ENCODE measurements at places on chromosomes 5 and 9.

DNA sequence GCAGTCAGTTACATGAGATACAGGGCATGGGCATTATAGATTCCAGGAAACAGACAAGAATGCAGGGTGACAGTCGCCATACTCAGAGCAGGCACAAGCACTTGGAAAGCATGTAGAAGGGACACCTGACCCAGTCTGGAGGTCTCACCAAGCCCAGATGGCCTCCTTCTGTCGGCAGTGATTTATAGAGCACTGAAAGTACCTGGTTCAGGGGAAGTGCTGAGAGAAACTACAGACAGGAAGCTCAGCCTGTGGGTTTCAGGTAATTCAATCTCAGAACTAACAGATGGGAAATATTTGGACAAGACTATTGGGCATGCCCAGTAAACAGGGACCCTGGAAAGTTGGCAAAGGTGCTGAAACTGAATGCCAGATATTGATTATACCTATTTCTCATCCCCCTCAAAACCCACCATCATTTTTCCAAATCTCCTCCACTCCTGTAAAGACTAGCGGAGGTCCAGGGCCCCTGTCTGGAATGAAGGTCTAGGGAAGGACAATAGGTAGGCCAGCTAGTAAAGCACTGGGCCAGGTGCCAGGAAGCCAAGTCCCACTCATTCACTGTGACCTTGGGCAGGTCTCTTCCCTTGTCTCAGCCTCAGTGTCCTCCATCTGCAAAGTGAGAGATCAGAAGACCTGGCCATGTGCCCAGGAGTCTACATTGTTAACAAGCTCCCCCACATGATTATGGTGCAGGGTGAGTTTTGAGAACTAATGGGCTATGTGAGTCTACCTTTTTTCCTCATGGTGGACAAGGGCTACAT is 26.9 kb downstream of the KLHL3 start:
- DNase-seq = no peak

DNA sequence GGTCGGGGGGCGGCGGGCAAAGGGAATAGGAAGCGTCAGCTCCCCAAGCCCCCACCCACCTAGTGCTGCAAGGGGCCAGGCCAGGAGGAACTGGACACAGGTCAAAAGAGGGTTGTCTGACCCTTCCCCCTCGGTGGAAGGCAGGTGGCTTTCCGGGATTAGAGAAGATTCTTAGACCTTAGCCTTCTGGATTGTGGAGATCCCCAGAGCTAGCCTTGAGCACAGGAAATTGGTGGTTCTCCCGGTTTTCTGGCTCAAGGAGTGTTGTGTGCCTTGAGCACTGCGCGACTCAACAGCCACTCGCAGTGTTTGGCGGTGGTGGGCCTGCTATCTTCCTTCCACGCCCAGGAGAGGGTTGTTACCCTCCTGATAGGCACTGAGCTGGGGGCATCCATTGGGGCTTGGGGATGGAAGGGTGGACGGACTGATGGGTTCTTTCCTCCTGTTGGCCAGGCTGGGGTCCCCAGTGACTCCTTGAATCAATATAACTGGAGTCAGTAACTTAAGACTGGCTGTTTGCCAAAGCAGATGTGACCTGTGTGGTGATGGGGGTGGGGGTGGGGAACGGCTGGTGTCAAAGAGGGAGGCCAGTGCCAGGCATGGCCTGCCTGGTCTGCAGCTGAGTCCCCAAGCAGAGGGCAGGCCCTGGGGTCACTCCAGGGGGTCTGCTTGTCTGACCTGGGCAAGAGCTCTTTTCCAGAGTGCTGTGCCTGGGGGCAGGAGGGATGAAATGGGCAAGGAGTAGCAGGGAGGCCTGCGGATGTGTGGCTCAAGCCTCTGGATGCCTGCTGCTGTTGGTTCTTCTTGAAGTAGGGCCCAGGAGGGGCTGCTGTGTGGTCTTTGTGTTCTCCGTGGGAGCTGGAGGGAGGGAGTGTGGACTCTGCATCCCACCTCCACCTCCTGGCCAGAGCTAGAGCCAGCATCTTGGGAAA is 2.1 kb downstream of the FGF18 start:
- no peak for DNase-seq

- DNase-seq = no peak
Observed at GRCh38 chr5:76821136-76821535, 2.3 kb downstream of the F2RL1 start.

DNA sequence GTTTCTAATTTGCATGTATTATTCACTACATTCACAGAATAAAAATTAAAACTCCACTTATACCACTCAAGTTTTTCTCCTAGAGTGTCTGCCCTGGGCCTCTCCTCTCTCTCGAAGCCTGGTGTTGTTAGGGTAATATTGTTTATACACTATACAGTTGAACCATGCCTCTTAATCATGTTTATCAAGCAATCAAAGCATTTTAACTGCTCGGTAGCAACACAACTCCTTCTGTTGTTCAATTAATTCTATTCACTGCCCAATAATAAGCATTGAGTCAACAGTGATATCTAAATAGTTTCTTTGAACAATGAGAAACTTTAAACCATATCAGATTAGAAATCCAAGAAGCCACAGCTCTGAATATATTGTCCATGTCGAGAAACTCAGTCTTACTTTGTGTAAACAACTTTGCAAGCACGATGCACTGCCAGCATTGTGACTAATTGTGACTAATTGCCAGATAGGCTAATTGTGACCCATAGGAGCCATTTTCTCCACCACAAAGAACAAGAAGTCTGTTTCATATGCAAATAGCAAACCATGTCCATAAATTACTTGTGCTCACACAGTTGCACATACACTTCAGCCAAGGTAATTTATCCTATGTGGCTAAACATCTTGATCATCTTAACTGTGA is at the start of gene DNAH5:
Gene DNAH5, minus strand, starts transcription at position 129 of the 640 bp plus-strand sequence. CDS start 250 bp downstream, outside the sequence.
- no peak for DNase-seq

- no peak for DNase-seq
Observed at GRCh38 chr5:168944004-168944403, 356.9 kb downstream of the SLIT3 start.

DNA sequence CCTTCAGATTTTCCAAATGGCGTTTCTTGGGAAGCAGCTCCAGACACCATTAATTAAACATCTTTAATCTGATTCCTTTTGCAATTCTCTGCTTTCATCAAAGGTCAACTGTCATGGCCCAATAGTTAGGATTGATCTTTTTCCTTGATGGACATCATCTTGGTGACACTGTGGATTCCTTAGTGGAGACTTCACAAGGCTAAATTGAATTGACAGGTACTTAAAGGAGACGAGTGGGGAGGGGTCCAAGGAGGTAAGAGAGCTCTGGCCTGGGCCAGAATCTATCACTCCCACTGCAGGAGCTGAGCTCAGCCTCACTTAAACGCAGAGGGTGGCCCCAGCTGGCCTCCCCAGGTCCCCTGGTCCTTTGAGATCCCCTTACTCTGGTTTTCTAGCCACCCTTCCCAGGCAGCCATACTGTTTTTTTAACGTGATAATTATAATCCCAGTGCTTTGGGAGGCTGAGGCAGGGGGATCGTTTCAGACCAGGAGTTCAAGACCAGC is 9.9 kb upstream of the HMCN2 start:
- no peak for DNase-seq

DNA sequence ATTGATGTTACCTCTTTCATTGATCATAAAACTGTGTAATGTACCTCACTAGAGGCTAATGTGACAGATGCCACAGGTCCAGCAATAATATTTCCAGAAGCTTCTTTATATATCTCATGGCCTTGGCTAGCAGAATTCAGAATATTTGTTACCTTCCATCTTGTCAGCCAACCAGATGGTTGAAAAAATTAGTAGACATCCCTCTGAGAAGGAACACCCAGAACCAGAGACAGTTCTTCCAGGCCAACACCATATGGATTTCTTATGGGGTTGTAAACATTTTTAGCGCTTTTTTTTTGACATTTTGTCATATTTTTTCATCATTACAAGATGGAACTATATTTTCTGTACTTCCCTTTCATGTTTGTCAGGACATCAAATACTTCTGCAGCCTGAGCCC is 278.7 kb upstream of the KLF9 start:
- no peak for DNase-seq

- no peak for DNase-seq
Observed at GRCh38 chr5:59420596-59420995, 472.9 kb downstream of the PDE4D start.

GRCh38 chr9:96398582-96399324 is 15.2 kb upstream of the SLC35D2 start:
- no peak for DNase-seq

- no peak for DNase-seq
Observed at GRCh38 chr9:74570879-74571512, 73.9 kb downstream of the RORB start.

DNA sequence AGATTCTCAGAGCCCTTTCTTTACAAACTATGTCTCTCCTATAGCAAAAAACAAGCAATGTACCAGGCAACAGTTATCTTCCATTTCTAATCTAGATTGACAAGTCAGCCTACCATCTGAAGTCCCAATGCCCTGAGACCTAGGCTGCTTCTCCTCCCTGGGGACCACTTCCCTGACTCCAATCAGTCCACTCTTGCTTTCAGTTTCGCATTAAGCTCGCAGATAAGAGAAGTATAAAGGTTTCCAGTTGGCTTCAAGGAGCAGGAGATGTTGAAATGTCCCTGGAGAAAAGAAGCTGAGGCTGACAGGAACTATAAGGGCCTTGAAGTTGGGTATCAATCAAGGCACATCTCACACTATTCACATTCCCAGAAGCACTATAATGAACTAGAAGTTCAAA is 32.3 kb downstream of the ERP44 start:
- DNase-seq = no peak

- DNase-seq = no peak
Observed at GRCh38 chr5:116883875-116884274, 309.3 kb upstream of the SEMA6A start.

- no peak for DNase-seq
Observed at GRCh38 chr5:62794456-62794855, 215.8 kb downstream of the LRRC70 start.

- DNase-seq = no peak
Observed at GRCh38 chr5:141933151-141933550, 9.5 kb downstream of the DELE1 start.

- DNase-seq = no peak
Observed at GRCh38 chr9:113541019-113541900, 77.7 kb downstream of the RGS3 start.

Data from substantia nigra (tissue), 51 donors.